ENCODE measurements at places on chromosomes 5 and 9.

GRCh38 chr5:40738502-40738901 lies 17.3 kb downstream of the TTC33 start:
- peak; percentile 83 for DNase-seq

GRCh38 chr5:27473307-27474046 lies 435.1 kb upstream of the CDH9 start:
- DNase-seq, result no peak

DNA sequence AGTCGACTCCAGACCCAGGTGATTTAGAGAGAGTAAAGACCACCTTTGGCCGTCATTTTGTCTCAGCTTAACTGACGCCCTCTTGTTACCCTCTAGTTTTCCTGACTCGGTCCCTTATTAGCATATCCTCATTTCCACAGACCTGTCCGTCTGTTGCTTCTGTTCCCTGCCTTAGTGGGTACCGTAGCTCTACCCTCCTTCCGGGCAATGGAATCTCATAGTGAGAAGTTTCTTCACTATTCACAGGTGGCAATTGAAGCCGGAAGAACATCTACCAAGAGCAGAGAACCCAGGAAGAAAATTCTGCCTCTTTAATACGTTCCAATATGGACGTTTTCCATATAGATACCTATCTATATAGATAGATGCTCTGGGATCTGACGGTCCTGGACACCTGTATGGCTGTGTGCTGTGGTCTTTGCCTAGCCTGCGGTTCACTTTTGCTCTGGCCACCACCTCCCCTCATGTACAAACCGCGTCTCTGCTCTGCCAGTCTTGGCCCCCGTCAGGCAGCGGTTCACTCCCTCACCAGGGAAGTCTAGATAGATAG lies 652 bp upstream of the TMEM161B start:
- DNase-seq, result no peak

GRCh38 chr5:119218830-119219782 lies 136.7 kb upstream of the TNFAIP8 start:
- DNase-seq, result peak; percentile 25
